ENCODE measurements at places on chromosomes 7 and 10. TPM values are rescaled to one million over a fixed set of nuclear protein-coding genes. Genes with fewer than 3 reads are reported as not detected.

GRCh38 chr7:100544967-100545359, 6.0 kb downstream of the AGFG2 start:
- H3K4me1 ChIP-seq = peaks cover 51% of the 10 kb centered on the region
- H3K27ac ChIP-seq = peak overlapping the region; percentile 78
- DNase-seq = peak; percentile 71
- peak overlapping the region; percentile 1 for H3K4me3 ChIP-seq
- H3K36me3 ChIP-seq = peaks cover 6% of the 10 kb centered on the region

DNA sequence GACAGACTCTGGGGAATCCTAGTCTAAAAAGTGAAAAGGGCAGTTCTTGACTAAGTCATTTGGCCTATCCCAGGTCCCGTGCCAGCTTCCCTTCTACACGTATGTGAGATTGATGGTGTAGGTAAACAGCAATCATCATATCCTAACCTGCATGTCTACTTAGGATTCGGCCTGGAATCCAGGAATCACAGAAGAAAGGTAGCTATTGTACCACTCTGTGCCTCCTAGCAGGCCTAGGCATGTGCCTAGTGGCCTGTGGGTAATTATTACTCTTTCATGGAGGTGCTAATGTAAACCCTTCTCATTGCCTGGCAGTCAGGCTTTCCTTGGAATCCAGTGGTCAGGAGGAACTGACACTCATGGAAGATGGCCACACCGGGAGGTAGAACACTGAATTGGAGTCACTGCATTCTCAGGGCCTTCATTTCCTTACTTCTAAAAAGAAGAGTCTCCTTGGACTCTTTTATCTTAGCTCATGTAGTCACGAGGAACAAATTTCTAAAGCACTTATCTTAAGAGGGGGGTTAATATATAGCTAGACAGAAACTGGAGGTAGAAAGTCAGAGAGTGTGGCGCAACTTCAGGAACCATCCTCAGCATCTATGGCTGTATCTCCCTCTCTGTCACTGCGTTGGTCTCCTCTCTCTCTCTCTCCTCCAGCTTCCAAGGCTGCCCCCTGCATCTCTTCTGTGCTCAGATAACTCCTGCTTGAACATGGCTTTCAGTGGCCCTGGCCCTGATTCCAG, 122.5 kb downstream of the C1GALT1 start:
- no peaks in the 10 kb centered on the region for H3K36me3 ChIP-seq
- no peaks in the 10 kb centered on the region for H3K4me1 ChIP-seq
- H3K27me3 ChIP-seq = no peaks in the 10 kb centered on the region
- no peak overlapping the region for H3K4me3 ChIP-seq

WAPL gene
- total RNA-seq = 45.2 TPM

ESYT2 gene
- total RNA-seq = 78.6 TPM

- no peak for DNase-seq
- H3K27me3 ChIP-seq = no peaks in the 10 kb centered on the region
- H3K4me3 ChIP-seq = no peak overlapping the region
- no peak overlapping the region for H3K27ac ChIP-seq
- H3K4me1 ChIP-seq = no peaks in the 10 kb centered on the region
Measured at GRCh38 chr7:20574784-20575720, 40.4 kb upstream of the ABCB5 start.

DNA sequence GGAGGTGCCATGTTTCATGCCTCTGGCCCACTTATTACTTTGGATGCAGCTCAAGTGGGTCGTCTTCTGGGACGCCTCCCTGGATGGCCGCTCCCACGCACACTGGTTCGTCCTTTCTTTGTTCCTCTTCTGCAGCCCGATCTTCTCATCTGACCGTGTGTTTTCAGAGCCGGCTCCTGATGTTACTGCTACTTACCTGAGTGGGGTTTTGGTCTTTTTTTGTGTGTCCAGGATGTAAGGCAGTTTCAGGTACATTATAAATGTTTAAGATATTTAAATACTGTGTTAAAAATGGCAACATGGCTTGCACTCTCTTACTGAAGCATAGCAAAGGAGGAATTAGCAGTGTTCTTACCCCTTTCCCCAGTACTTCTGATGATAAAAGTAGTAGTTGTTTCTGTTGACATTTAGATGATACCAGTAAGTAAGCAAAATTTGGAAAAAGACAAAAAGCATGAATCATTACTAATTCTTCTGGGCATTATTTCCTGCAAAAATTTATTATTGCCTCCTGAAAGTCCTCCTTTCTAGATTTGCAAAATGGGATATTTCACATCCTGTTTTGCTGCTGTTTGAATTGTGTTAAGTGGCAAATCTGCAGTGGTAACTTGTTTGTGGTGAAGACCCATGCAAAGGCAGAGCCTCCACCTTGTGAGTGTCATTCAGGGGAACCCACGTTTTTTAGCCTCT, 59.4 kb downstream of the SHH start:
- H3K27ac ChIP-seq = no peak overlapping the region
- H3K4me1 ChIP-seq = peaks cover 23% of the 10 kb centered on the region
- H3K36me3 ChIP-seq = peaks cover 10% of the 10 kb centered on the region
- DNase-seq = no peak

ANLN gene
- 64.3 TPM for total RNA-seq

- no peak overlapping the region for H3K4me3 ChIP-seq
- H3K27ac ChIP-seq = no peak overlapping the region
- peaks cover 16% of the 10 kb centered on the region for H3K36me3 ChIP-seq
- no peaks in the 10 kb centered on the region for H3K27me3 ChIP-seq
Measured at GRCh38 chr10:112821038-112821437, 129.0 kb upstream of the TCF7L2 start.

COL1A2 gene
- total RNA-seq = not detected

DNA sequence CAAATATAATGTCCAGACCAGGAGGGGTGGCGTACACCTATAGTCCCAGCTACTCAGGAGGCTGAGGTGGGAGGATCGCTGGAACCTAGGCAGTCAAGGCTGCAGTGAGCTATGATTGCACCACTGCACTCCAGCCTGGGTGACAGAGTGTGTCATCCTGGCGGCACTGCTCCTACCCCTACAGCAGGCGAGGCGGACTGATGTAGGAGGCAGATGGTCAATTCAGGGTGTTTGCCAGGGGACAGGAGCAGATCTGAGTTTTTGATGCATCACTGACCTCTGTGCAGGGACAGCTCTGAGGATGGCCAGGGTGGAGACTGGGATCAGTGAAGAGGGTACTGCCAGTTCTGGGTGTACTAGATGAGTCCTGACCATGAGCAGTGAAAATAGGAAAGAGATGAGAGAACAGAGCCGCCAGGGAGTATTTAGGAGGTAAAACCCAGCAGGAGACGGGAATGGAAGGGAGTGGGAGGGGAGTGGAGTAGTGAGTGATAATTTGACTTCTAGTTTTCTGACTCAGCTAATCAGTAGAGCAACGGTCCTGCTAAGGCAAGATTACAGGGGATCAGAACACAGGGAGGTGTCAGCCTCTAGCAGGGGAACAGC, 75.3 kb downstream of the HIP1 start:
- no peak overlapping the region for H3K27ac ChIP-seq
- no peaks in the 10 kb centered on the region for H3K27me3 ChIP-seq
- H3K36me3 ChIP-seq = no peaks in the 10 kb centered on the region
- no peak overlapping the region for H3K4me3 ChIP-seq
- no peaks in the 10 kb centered on the region for H3K4me1 ChIP-seq

FAM241B gene
- 7.5 TPM for total RNA-seq

NEURL1 gene
- total RNA-seq = not detected

DNA sequence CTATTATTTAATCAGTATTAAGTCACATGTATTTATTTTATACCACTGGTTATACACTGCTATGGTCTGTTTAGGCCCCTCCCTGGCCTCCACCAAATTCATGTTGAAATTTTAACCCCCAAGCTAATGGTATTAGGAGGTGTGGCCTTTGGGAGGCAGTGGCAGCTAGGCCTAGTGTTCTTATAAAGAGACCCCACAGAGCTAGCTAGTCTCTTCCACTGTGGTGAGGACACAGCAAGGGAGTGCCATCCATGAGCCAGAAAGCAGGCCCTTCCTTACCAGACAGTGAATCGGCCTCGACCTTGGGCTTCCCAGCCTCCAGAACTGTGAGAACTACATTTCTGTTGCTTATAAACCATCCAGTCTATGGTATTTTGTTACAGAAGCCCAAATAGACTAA, 28.7 kb downstream of the RBM48 start:
- no peaks in the 10 kb centered on the region for H3K27me3 ChIP-seq
- no peaks in the 10 kb centered on the region for H3K4me1 ChIP-seq
- peaks cover 34% of the 10 kb centered on the region for H3K36me3 ChIP-seq
- no peak overlapping the region for H3K4me3 ChIP-seq
- no peak for DNase-seq

DNA sequence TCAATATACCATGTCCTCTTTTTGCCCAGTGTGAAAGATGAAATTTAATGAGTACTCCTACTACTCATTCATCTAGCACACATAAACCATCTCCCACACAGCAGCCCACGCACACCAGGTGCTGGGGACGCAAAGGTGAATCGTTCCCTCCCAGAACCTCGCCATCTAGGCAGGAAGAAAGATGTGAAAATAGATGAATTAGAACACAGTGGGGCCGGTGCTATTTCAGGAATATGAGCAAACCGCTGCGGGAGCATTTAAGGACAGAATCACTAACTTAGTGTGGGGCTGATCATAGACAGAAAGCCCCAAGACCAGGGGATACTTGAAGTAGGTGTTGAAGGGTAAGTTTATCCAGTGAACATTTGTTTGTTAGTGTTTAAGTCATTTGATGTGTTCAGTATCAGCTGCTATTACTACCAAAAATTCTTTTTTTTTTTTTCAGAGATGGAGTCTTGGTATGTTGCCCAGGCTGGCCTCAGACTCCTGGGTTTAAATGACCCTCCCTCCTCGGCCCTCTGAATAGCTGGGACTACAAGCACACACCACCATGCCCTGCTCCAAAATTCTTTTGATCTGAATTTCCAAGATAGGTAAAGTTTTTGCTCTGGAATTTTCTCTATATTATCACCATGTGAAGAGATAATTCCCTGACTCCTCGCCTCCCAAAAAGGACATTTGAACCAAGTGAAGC, 48.8 kb downstream of the CPXM2 start:
- no peaks in the 10 kb centered on the region for H3K36me3 ChIP-seq
- peaks cover 17% of the 10 kb centered on the region for H3K4me1 ChIP-seq
- H3K27me3 ChIP-seq = peaks cover 20% of the 10 kb centered on the region
- DNase-seq = no peak
- no peak overlapping the region for H3K4me3 ChIP-seq
- H3K27ac ChIP-seq = no peak overlapping the region

OR13A1 gene
- total RNA-seq = not detected

SLC18A3 gene
- not detected for total RNA-seq

- no peak overlapping the region for H3K4me3 ChIP-seq
- H3K36me3 ChIP-seq = no peaks in the 10 kb centered on the region
- no peaks in the 10 kb centered on the region for H3K4me1 ChIP-seq
- no peak overlapping the region for H3K27ac ChIP-seq
Measured at GRCh38 chr7:70239918-70240317, 641.6 kb downstream of the AUTS2 start.

FAM25G gene
- total RNA-seq = not detected

- no peak overlapping the region for H3K27ac ChIP-seq
- DNase-seq = no peak
- no peak overlapping the region for H3K4me3 ChIP-seq
- H3K36me3 ChIP-seq = no peaks in the 10 kb centered on the region
Measured at GRCh38 chr10:99233000-99233688, 2.5 kb downstream of the HPSE2 start.

DNA sequence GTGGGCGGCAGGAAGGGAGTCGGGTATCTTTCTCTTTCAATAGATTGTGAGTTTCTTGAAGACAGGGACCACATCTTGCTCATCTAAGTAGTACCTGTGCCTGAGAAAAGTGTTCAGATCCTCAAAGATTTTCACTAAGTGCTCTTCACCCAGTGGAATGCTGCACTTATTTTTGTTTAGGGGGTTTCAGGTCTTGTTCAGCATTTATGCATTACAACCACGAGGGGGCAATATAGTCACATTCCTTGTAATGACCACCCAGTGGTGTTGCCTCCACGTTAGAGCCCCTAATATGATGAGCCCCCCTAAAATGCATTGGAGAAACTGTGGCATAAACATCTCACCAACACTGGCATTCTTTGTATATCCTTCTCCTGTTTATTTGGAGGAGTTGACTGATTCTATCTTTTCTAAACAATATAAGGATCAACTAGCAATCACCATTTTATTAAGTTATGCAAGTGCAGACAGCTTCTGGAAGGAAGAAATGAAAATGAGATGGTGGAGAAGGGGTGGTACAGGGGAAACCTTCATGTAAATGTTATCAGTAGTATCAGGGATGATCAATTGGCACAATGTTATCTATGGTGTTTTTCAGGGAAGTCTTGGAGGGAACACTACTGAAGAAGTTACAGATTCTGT, 3.1 kb upstream of the PAPSS2 start:
- no peak overlapping the region for H3K4me3 ChIP-seq
- peaks cover 8% of the 10 kb centered on the region for H3K27me3 ChIP-seq
- peaks cover 4% of the 10 kb centered on the region for H3K4me1 ChIP-seq
- peak; percentile 57 for DNase-seq

DNA sequence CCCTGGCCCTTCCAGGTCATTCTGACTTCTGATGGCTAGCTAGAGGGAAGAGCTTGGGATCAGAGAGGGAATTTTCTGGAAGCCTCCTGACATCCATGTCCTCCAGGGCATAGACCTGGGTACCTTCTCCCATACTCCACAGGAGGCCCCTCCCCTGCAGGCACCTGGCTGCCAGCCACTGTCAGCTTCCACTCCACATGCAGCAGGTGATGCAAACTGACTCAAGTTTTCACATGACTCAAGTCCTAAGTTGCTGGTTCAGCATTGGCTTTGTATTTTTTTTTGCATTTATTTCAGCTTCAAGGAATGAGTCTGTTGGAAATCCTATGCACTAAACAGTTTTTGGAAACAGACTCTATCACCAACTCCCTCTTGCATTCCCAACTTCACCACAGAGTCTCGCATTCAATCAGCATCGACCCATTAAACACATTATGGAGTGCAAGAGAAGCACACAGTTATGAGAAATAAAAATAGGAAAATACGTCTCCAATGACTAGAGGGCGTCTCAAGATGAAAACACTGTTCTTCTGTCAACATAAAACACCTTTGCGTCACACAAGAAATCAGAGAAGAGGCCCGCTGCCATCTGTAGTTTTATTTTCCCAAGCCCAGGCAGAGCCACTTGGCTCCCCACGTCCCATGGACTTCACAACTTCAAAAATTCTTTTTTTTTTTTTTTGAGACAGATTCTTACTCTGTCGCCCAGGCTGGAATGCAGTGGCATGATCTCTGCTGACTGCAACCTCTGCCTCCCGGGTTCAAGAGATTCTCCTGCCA, 362.6 kb upstream of the MGMT start:
- H3K4me1 ChIP-seq = peaks cover 14% of the 10 kb centered on the region
- H3K27me3 ChIP-seq = no peaks in the 10 kb centered on the region
- peak; percentile 66 for DNase-seq
- no peaks in the 10 kb centered on the region for H3K36me3 ChIP-seq
- H3K27ac ChIP-seq = peak overlapping the region; percentile 81

Measured in MCF 10A (cell line).